ENCODE measurements at places on chromosomes 7 and 10.

DNA sequence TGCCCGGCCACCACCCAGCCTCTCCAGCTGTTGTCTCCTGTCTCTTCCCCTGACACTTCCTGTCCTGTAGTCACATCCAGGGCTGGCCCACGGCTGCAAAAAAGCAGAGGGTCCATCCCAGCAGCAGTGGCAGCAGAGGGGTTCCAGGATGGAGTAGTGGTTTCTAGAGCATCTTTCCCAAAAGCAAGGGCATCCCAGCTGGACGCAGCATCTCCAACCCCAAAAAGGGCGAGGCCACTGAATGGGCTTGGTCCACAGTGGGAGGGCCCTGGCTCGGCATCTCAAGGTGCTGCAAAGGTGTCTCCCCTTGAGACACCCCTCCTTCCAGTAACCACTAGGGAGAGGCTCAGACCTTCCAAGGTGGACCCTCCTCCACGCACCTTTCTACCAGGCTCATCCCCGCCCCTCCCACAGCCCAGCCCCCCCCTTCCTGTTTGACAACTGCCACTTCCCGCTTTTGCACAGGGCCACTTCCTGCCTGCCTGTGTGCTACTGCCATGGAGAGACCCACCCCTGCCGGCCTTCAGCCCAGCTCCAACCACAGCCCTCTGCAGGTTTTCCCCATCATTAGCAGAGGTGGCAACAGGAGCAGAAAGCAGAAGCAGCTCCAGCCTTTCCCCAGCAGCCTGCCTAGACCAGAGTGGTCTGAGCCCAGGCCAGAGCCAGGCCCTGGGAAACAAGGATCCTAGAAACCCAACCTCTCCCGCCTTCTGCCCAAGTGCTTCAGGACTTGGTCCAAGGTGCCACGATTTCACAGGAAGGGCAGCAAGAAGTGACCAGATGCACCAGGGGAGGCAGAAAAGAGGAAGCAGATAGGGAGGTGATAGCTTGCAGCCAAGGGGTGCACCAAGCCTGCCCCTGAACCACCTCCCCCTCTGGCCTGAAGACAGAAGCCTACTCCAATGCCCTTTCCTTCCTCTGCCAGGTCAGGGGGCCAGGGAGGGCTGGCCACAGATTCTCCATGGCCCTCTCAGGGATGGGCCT, 8.6 kb downstream of the CAMK2G start:
- DNase-seq: peak; percentile 62

GRCh38 chr7:30932562-30932961, 20.9 kb downstream of the AQP1 start:
- DNase-seq: peak; percentile 14

DNA sequence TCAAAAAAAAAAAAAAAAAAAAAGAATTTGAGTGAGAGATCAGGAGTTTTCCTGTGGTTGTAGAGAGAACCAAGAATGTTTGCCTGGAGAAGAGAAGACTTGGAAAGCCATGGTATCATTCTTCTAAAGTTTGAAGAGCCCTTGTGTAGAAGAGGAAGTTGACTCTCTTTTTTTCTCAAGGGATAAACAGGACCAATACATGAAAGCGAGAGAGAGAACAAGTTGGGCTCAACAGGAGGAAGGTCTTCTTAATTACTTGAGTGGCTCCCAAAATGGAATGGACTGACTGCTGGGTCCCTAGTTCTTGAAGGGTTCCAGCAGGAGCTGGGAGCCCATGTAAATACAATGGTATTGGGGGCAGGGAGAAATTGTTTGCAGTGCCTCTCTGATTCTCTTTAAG, 173.3 kb upstream of the ADO start:
- no peak for DNase-seq

- no peak for DNase-seq
Observed at GRCh38 chr7:131293018-131293417, 34.7 kb upstream of the MKLN1 start.

DNA sequence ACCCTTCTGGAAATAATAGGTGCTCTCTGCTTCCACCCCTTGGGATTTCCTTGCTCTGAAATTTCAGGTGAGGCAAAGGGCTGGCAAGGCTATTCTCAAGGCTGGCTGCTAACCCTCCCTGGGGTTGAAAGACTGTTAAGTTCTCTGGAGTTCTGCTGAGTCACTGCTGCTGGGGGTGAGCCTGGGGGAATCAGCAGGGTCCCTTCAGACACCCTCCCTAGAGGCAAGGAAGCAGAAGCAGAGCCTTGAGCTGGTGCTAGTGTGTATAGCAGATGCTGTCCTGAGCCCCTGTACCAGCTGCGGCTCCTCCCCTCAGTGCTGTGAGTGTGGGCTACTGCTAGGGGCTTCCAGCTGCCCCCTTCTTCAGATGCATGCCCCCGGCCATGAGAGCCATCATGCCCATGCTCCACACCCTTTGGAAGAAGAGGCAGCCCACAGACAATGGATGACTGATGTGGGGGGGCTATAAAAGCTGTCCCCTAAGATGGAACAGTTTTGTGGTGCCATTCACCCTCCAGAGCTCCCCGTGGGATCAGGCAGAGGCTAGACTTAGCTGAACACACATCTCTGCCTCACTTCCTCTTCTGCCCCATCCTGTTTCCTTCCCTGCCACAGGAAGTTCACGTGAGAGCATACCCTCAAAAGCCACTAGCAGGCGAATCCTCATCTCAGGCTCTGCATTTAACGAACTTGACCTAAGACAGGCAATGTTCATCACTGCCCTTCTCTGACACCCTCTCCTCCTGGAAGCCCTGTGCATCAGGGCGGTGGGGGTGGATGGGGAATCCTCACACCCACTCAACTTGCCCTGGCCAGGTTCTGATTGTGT, 91.8 kb downstream of the SH3PXD2A start:
- DNase-seq: no peak

DNA sequence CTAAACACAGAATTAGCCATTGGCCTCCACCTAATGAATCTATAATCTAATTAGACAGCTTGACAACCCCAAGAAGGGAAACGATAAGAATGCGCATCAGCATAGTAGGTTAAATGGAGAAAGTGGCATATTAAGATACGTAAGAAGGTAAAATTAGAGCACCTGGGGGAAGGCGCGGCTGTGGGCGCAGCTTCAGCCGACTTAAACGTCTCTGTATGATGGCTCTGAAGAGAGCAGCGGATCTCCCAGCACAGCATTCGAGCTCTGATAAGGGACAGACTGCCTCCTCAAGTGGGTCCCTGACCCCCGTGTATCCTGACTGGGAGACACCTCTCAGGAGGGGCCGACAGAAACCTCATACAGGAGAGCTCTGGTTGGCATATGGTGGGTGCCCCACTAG, 518.8 kb downstream of the PHTF2 start:
- no peak for DNase-seq

DNA sequence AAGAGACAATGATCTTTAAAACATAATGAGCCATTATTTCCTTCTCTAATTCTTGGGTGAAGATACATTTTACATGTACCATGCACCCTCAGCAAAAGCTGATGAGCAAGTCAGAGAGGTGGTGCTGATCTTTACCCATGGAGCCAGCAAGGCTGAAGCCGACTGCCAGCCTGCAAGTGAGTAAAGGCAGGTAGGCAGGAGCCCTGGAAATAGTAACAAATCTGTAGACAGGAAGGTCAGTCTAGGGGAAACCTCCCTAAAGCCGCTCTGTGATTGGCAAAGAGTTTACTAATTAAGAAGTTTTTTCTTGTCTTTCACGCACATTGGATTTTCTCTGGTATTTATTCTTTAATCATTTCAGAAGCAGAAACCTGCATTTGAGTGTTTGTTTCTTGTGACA, 67.9 kb downstream of the PRKCQ start:
- DNase-seq: no peak

GRCh38 chr7:68813551-68814080, 784.7 kb upstream of the AUTS2 start:
- DNase-seq: no peak

GRCh38 chr7:51114501-51114900, 202.1 kb downstream of the COBL start:
- no peak for DNase-seq

- DNase-seq: no peak
Observed at GRCh38 chr10:107806026-107806425, 641.5 kb upstream of the SORCS1 start.

GRCh38 chr10:133088956-133089800, 1.5 kb downstream of the ADGRA1 start:
- peak; percentile 68 for DNase-seq

DNA sequence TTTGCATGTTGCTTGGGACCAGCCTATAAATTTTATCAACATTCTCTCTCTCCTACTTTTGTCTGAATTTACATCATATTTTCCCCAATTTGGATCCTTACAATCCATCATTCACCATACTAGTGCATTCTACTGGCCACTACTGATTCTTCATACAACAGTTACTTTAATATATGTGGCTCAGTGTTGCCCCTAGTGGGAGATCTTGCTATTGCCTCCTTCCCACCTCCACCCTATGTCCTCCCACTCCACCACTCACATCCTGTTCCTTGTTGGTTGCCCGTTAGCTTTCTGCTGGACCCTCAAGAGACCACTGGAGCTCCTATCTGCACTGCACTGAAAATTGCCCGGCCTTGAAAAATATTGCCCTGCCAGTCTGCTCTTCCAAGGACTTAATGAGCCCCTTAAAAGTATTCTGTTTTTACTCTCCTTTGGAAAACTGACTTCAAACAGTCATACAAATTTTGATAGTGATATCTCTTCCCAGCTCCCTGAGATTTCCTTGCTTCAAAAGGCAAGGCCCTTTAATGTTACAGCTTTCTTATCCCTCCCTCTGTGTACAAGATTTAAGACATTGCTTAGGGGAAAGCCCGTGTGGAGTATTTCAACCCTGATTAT, 243.2 kb upstream of the TMEM229A start:
- no peak for DNase-seq

- no peak for DNase-seq
Observed at GRCh38 chr10:43219848-43220247, 47.0 kb downstream of the RASGEF1A start.

DNA sequence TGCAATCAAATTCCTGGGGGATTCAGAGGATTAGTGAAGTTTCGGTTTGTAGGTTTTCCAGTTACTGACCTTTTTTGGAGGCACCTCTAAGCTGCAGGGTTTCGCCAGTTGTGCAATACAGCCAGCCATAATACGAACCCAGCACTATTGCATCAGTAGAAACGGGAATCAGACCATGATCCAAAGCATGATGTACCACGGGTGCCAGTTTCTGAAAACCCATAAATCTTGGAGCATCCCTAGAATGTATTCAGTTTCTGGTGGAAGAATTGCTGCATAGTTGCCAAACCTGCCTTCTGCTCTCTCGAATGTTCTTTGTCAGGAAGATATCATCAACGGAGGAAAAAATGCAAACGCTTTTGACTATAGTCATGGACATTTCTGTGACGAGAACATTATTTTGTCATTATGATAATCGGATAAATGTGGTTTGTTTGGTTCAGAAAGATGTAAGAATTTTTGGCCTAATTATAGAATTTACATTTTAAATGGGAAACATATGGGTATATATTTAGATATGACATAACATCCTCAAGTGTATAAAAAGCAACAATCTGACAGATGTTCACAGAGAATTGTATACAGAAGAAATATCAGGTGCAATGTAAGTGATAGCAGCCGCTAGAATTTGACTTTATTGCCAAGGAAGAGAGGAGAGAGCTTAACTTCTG, 186.2 kb upstream of the PRKCQ start:
- no peak for DNase-seq

GRCh38 chr10:49176310-49177268, 11.6 kb downstream of the TMEM273 start:
- no peak for DNase-seq

GRCh38 chr10:12513775-12514673, 164.7 kb downstream of the CAMK1D start:
- DNase-seq: no peak

GRCh38 chr7:25180946-25181345, 47.3 kb downstream of the NPVF start:
- DNase-seq: no peak

GRCh38 chr7:128783143-128783861, 7.7 kb upstream of the OPN1SW start:
- DNase-seq: peak; percentile 94

DNA sequence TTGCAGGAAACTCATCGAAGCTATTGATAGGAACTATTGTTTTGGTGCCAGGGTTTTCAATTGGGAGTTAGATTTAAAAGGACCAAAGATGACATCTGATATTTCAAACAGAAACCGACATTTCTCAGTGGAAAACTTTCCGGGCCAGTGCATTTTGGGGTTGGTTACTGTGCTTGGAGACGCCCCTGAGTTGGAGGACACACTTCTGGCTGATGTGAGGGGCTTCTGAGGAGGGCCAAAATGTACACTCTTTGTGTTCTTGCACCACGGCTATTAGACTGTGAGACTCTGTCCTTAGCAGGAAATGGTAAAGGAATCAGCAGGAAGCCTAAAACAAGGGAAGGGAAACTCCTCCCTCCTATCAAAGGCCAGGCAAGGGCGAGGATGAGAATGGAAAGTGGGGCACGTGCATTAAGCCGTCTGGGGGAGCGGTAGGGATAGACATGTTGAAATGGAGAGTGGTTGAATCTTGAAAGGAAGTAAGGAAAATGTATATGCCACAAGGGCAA, 1.8 kb upstream of the SRGN start:
- no peak for DNase-seq

DNA sequence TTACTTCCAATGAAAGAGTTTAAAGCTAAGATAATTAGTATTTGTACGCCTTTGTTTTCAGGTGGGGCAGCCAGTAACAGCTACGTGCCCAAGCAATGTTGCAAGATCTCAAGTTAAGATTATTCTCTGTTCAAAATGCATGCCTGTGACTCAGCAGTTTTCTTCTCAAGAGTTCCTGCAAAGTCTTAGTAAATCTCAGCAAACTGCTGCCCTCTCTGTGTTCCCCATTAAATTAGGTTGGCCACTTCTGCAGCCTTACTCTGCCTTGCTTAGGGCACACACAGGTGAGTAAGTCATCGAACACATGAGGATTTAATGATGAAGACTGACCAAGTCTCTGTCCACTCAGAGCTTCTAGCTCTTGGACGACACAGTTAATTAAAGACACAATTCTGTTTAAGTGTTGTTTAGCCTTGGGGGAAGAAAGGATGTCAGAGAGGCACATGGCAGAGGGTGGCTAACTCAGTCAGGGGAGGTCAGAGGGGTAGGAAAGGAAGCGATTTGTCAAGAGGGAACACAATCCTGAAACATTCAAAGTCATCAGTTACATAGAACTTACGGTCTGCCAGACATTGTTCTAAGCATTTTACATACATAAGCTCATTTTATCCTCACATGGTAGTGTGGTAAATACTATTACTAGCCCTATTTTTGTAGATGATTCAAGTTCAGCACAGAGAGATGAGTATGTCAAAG, 20.2 kb upstream of the SLC35G1 start:
- no peak for DNase-seq

DNA sequence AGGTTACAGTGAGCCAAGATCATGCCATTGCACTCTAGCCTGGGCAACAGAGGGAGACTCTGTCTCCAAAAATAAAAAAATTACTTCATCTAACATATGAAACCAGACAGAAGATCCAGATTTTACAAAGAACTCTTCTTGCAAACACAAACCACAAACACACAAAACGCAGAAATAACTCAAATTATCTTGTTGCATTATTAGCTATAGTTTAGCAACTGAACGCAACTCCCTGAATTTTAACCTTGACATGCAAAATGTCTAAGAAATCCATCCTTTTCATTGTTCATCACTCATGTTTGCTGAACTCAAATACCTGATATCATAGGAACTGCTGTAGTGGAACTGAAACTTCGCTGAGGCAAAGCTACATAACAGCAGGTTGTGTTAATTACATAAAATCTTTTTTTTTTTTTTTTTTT, 64.1 kb downstream of the MICU1 start:
- DNase-seq: no peak

Data from femur (tissue), 1 donor.